ENCODE measurements at places on chromosomes 6 and 20.

GRCh38 chr6:132272776-132273175 lies 128.5 kb downstream of the MOXD1 start:
- no peak for DNase-seq

GRCh38 chr6:168964138-168964835 lies 289.4 kb downstream of the THBS2 start:
- DNase-seq = no peak

DNA sequence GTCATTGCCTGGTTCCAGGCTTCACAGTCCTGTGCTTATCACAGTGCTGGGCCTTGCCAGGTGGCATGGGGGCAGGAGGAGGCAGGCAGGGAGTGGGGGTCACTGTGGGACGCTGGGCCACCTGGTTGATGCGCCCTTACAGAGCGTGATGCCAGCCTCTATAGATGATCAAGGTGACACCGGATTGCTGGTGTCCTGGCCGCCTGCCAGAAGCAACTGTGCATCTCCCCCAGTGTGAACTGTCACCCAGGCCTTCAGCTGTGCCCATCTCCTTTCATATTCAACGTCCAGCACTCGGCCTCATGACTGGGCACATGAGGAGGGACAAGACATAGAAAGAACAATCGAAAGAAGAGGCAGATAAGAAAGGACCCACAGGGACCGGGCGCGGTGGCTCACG lies 318.9 kb downstream of the TAF4 start:
- DNase-seq = no peak

GRCh38 chr6:91654357-91654756 lies 1067.5 kb upstream of the MAP3K7 start:
- no peak for DNase-seq

- DNase-seq = no peak
Observed at GRCh38 chr20:61881861-61882260, 183.8 kb downstream of the TAF4 start.

DNA sequence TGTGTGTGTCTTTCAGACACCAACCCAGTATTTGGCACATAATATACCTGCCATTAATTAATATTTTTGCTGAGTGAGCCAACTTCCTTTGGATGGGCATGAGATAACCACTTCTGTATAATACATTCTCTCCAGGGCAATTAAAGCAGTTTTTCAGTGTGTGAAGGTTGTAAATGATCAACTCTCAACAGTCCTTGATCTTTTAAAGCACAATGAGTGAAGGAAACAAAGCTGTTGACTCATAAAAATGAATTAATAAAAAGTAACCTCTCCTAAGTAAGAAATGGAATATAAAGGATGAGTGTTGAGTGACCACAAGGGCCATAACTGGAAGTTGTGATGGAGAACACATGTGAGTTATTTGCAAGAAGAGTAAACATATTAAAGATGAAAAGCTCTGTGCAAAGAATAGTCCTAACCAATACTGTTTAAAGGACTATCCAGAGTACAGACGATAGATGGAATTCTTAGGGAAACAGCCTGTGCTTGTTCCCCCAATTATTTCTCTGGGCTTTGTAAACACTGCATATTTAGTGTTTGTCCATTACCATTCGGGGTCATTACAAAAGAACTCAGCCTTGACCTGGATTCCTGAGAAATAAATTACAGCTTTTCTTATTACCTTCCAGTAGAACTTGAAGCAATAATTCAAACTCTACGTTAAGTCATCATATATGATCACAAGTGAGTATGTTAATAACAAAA lies 446.2 kb downstream of the PLCB1 start:
- DNase-seq = no peak

DNA sequence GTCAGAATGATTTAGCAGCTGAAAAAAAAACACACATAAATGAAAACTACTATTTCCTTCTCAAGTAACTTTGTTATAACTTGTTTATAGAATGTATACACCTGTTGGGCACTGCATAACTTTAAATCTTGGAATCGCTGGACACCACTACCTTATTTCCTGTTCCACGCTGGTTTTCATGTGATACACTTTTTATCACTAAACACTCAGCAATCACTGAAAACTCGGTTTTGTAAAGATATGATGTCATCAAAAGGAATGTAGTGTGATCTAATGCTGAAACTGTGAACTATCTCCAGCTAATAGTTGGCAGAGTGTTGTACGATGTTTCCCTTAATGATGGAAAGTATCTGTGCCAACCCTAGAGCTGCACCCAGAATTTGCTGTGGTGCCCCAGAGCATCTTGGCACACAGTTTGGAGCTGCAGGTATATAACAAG lies 127.9 kb downstream of the BACH2 start:
- no peak for DNase-seq

DNA sequence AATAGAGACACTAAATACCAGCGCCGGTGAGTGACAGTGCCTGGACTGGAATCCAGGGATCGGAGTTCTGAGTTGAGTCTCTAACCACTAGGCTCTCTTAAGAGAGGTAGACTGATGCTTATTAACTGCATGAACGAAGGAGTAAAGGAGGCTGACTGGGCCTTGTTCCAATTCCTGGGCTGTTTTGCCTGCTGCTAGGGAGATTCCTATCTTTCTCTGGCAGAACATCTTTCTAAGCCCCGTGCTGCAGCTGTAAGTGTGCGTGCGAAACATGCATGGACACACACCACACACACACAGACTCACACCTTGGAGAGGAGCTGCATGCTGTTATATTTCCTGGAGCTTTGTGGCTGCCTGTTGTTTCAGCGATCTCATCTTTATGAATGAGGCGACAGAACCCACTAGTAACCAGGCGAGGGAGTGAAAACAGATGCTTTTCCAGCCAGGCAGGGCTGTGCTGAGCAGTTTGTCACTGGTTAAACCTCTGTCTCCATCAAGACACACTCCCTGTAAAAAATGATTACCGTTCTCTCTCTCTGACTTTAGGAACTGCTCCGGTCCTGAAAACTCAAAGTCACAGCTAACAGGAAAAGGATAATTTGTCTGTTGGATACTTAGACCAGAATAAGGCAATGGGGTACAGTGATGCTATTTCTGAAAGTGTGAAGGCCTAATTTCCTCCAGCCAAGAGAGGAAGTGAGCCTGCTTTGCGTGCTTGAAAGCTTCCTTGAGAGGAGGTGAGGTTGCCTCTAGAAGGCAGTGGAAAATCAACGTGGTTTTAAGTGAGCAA lies 157.4 kb upstream of the ZNF217 start:
- no peak for DNase-seq

DNA sequence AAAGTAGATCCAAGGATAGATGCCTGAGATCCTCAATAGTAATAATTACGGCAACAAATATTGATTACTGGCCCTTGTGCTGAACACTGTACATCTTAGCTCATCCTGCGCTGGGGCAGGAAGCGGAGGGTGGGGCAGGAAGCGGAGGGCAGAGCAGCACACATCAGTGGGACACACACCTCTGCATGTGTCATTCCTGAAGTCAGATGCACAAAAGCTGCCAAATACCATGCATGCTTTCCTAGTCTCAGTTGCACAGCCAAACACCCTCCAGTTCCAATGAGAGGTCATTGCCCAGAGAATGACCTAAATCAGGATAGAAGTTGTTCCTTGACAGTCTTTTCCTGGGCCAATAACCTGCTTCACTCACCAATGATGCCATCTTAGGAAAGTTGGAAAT lies 74.4 kb upstream of the FOXC1 start:
- peak; percentile 24 for DNase-seq

DNA sequence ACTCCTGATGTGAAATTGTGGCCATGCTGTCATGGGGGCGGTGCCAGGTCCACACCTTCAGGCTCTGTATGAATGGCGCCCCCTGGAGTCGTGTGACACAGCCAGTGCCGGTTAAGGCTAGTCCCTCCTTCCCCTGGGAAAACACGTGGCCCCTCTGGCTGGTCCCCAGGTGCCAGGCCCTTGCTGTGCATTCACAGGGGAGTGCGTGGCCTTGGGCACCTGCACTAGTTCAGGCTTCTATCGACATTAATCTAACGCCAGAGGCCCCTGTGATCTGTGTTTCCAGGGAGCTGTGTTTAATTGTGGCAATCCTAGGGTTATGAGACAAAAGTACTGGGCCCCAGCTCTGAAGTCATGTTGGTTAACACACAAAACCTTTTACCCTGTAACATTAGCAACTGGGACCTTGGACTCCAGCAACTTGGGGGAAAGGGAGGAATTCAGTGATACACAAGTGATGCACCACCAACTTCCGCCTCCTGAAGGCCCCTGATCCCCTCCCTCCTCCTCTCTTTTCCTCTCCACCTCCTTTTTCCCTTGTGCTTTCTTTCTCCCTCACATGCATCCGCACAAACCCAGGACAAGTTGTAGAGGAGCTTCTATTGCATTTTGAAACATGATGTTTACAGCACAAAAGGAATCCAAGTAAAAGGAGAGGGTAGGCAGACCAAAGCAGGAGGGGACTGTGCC lies 74.0 kb downstream of the SSR1 start:
- peak; percentile 19 for DNase-seq

- DNase-seq = no peak
Observed at GRCh38 chr6:98047871-98048270, 764.9 kb upstream of the MMS22L start.

DNA sequence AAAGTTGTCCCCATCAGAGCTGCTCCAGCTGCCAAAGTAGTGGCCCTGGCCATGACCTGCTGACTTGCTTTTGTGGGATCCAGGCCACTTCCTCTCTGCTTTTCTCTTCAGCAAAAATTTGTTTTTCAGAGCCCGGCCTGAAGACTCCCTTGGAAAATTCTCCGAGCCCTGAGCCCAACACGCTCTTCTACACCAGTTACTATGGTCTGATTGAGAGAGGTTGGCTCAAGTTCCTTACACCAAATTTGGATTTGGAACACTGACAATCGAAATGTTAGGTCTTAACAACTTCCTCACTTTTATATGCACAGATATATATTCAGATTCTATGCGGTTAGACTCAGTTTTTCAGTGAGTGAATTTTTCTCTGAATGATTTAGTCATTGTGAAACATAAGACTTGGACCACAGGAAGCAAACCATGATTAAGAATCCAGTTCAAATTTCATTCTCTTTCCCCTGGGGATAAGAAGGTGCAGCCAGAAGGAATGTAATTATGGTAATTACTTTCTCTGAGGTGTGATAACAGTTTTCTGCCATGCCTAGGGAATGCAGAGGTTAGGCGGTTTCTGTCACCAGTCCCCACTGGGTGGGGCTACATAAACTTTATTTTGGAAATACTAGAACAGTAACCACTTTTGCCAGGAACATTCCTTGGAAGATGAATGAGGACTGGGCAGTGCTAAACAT lies 365.2 kb downstream of the SYNE1 start:
- no peak for DNase-seq

DNA sequence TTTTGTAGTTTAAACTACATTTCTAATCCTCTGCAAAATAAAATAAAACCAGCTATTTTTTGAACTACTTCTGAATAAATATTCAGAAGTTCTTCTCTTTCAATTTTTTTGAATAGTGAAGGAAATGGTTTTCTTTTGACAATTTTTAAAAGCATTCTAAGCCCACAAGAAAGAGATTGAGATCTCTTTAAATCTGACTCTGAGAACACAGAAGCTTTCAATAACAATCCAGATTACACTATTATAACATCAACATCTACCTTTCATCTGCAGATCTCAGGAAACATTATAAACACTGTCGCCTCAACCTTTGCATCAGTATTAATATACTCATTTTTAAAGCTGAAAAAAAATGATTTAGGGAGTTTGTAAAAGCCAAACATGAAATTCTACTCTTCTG lies 247.5 kb upstream of the PREP start:
- no peak for DNase-seq

GRCh38 chr6:169810066-169810989 lies 58.9 kb downstream of the ERMARD start:
- DNase-seq = no peak

DNA sequence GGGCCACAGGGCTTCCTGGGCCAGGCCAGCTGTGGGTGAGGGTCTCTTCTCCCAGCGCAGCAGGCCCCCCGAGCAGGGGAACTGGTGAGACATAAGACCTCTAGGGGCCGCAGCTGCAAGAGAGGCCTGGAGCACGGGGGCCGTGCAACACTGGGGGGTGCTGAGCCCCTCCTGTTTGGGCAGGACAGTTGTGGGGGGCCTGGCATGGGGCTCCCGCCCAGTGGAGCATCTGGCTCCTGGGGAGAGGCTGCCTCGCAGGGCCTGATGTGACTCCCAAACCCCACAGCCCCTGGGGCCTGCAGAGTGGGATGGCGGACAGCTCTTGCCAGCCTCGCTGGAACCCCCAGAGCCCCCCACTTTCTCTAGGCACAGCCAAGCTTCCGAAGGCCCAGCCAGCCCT lies 16.9 kb upstream of the GATA5 start:
- no peak for DNase-seq

GRCh38 chr20:7151676-7152470 lies 384.4 kb downstream of the BMP2 start:
- DNase-seq = no peak
